COR-L47 (cell line): ENCODE measurements at places on chromosomes 13 and 19.

DNA sequence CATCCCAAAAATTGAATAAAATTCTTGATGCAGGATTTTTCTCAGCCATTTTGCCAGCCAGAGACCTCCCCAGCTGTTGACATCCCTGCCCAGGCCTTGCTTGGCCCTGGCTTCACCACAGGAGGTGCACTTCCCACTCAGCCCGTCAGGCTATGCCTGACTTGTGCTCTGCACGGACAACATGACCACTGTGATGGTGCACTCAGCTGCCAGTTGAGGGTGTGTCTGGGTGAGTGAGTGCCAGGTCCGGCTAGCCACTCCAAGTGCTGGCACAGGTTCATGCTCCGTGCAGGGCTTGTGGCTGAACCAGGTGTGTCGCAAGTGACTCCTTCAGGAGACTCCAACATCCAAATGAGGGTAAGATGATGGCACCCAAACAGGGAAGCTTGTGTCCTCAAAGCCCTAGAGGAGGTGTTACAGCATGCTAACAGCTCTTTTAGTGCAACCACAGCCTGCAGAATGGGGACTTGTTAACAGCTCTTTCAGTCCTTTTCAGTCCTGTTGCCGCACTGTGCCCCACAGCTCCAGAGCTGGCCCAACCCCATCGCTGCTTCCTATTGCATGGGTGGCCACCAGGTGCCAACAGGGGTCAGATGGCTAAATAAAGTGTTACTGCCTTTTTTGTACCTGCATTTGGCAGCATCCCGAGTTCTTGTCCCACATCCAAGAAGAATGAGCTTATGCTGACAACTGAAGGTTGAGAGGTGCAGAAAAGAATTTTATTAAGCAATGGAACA is 380.7 kb downstream of the SLITRK5 start:
- DNase-seq, result no peak

DNA sequence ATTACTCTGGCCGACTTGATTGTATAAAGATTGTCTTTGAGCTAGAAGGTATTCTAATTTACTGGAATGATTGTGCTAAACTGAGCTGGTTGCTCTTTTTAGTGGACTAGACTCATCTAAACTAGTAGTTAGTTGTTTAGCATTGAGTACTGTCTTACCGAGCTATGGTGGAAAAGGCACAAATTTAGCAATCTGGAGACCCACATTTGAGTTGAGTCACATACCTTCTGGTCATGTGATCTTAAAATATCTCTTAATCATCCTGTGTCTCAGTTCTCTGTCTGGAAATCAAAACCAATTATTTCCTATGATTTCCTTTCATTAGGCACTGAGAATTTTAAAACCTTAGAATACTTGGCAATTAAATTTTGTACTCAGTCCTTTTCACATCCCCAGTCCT is 349.5 kb downstream of the IRS2 start:
- DNase-seq, result no peak

- no peak for DNase-seq
Measured at GRCh38 chr13:70893832-70894231, 785.6 kb upstream of the KLHL1 start.

- no peak for DNase-seq
Measured at GRCh38 chr19:40815223-40815622, 16.2 kb downstream of the EGLN2 start.

GRCh38 chr13:111978546-111978945 is 88.4 kb upstream of the SOX1 start:
- no peak for DNase-seq

GRCh38 chr13:70842062-70842644 is 733.9 kb upstream of the KLHL1 start:
- DNase-seq, result no peak

- DNase-seq, result peak; percentile 44
Measured at GRCh38 chr19:38387550-38388348, at the start of gene GGN. TSS of gene GGN (minus strand) at chr19:38388034. CDS start at chr19:38387261, 773 bp downstream.

- no peak for DNase-seq
Measured at GRCh38 chr19:19527371-19527656, 1.4 kb upstream of the YJEFN3 start.

DNA sequence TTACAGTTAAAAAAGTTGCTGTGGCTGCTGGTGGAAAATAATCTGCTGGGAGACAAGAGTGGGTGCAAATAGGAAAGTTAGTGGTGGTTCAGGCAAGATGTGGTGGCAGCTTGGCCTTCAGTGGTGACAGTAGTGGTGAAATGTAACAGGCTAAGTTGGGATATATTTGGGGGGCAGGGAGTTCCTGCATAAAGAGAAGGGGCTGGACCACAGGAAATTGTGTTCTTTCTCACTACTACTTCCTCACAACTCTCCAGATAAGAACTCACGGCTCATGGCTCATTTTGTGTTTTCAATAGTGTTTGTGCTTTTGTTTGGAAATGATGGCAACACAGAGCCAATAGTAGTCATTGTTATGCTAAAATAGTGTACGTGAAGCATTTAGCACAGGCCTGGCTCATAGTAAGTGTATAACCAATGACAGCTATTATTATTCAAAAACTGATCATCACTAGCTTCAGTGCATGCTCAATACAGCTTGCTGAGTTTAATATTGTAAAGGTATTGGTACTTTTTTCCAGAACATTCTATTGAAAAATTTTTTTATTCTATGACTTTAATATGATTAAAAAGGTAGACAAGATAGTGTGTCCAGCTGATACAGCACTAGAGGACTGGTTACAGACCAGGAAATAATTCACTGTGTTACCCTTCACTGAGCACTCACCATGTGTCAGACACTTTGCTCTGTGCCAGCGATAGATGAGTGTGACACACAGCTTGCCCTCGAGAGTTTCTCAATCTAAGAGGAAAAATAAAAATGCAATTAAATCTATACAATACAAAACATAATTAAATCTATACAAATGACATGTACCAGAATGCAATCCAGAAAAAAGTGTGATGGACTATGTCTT is 209.8 kb downstream of the POU4F1 start:
- no peak for DNase-seq

DNA sequence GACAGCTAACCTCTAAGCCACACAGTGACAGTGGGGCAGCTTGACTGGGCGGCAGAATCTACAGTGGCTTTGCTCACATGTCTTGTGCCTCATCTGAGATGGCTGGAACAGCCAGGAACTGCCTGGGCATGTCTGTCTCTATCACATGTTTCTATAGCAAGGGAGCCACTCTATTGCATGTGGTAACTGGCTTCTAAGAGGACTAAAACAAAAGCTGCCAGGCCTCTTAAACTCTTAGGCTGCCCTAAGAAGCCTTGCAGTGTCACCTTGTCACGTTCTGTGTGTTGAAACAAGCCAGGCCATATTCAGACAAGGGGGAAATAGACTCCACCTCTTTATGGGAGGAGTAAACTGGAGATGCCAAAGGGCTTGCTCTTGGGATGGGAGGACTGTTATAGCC is 122.9 kb upstream of the MAB21L1 start:
- DNase-seq, result no peak

DNA sequence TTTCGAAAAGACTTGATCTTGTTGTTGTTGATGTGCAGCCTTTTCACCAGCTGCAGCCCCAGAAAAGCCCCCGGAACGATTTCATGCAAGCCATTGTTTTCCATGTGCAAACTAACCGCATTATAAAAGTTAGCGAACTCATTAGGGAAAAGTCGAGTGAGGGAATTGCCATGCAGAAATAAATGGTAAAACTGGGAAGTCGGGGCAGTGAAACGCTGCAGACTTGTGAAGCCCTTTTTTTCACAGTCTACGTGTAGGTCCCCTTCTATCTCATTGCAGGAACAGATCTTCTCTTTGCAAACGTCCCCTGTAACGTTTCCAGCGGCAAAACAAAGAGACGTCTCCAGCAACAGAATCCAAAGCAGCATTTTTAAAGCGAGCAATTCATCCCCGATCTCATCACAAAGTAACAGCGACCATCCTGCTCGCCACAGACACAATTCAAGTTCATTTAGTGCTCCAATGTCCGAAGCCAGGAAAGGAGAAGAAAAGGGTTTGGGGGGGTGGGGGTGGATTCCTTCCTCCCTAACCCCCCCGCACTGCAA is 1.1 kb downstream of the SLITRK1 start:
- DNase-seq, result peak; percentile 26

DNA sequence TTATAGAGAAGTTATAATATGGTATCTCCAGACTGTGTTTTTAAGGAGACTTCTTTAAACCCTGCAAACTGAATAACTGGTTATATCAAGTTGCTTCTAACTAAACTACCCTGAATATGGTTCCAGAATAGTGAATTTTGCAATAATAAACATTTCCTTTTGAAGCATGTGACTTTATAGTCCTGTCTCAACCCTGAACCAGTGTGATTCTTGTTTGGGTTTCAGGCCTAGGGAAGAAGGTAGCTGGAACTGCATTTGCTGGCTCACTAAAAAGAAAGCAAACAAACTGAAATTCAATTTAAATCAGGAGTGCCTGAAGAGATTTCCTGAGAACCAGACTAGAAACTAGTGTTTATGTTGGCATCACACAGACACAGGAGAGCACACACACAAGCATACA is 4.9 kb downstream of the ARHGEF7 start:
- DNase-seq, result no peak

DNA sequence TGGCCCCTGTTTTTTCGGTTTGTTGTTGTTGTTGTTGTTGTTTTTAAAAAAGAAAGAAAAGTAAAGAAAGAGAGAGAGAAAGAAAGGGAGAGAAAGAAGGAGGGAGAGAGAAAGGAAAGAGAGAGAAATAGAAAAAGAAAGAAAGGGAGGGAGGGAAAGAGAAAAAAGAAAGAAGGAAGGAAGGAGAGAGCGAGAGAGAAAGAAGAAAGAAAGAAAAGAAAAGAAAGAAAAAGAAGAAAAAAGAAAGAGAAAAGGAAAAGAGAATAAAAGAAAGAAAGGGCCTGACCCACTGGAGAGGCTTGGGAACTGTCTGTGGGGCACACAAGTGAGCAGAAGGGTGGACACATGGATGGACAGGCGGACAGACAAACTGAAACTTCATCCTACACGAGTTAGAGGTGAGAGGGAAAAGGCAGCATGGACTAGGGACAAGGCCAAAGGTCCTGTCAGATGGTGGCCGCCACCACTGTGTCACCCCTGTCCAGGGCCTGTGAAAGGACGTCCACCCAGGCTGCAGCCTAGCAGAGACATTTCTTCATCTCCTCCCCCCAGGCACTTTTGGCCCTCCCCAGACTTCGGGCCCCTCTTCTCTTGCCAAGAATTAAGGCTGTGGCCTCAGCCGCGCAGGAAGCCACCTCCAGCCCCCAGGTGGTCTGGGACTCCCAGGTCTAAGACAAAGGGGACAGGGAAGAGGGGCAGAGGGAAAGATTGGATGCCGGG is 9.1 kb upstream of the BCAM start:
- no peak for DNase-seq

DNA sequence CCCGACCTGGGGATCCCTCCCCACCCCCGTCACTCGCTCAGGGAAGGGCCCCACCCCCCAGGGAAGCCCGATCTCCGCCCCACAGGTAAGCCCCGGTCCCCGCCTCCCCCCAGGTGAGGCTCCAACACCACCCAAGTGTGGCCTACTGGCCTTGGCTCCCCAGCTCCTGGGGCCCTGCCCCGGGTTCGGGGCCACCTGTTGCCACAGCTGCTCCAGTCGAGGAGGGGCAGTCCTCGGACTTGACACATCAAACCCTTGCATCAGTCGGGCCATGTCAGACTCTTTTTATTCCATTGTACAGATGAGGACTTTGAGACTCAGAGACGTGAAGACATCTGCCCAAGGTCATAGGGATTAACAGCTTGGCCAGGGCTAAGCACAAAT is 512 bp downstream of the CC2D1A start:
- DNase-seq, result no peak

- peak; percentile 84 for DNase-seq
Measured at GRCh38 chr19:38003438-38004185, 96.6 kb downstream of the SIPA1L3 start.

- no peak for DNase-seq
Measured at GRCh38 chr13:42880056-42880605, 98.7 kb downstream of the FAM216B start.

- no peak for DNase-seq
Measured at GRCh38 chr19:21677696-21678418, 89.5 kb downstream of the ZNF100 start.

DNA sequence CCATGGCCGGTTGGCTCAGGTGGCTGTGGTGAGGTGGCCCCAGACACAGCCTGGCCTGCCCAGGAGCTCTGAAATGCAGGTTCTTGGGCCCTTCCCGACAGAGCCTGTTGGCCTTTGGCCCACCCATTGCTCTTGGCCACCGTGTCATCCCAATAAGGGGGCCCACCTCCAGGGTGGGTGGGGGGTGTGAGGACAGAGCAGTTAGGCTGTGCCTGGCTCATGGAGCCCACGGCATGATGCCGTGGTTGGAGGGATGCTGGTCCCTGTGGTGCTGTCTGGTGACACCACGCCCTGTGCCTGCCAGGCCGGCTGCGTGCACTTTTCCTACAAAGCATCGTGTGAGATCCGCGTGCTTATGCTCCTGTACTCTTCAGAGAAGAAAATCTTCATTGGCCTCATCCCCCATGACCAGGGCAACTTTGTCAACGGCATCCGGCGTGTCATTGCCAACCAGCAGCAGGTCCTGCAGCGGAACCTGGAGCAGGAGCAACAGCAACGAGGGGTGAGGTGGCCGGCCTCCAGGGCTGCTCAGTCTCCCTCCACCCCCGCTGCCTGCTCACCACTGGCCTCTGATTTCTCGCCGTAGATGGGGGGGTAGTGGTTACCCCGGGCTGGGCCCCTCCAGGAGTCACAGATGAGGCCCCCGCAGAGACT is 7.6 kb downstream of the PNKP start:
- no peak for DNase-seq

DNA sequence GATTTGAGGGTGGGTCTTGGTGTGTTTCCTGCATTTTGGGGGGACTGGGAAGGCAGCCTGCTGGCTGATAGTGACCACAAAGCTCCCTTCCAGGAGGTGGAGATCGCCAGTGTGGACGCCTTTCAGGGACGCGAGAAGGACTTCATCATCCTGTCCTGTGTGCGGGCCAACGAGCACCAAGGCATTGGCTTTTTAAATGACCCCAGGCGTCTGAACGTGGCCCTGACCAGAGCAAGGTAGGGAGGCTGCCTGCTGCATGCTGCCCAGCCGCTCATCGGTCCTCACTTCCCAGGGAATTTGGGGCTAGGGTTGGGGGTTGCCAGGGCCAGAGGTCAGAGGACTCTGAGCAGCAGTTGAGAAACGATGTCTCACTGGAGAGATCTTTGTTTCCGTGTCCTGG is 30.2 kb downstream of the UPF1 start:
- no peak for DNase-seq

GRCh38 chr19:4173479-4174212 is 8.7 kb downstream of the SIRT6 start:
- DNase-seq, result no peak

DNA sequence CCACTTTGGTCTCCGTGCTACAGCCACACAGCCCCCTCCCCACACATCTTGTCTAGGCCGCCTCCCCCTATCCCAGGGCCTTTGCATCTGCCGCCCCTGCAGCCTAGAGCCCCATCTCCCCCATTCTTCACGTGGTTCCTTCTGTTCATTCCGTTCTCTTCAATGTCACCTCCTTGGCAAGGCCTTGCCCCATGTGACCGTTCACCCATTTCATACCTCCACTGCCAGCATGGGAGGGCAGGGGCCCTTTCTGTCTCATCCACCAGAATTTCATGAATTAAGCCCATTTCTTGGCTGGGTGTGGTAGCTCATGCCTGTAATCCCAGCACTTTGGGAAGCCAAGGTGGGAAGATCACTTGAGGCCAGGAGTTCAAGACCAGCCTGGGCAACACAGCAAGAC is 15.7 kb upstream of the HNRNPM start:
- no peak for DNase-seq

GRCh38 chr13:101452519-101453485 is at the start of gene ITGBL1:
TSS of gene ITGBL1 (plus strand) at chr13:101452675. CDS start at chr13:101452834, 159 bp downstream.
- no peak for DNase-seq
